Ascending aorta (tissue), 2 donors: ENCODE measurements at places on chromosomes 2 and 18. TPM values are rescaled to one million over a fixed set of nuclear protein-coding genes. Genes with fewer than 3 reads are reported as not detected.

GRCh38 chr2:189654641-189655040 is 6.6 kb upstream of the ASNSD1 start:
- no peak overlapping the region for H3K27ac ChIP-seq
- H3K4me3 ChIP-seq = no peak overlapping the region
- H3K36me3 ChIP-seq = no peaks in the 10 kb centered on the region
- H3K4me1 ChIP-seq = peaks cover 12% of the 10 kb centered on the region
- no peak for DNase-seq
- no peaks in the 10 kb centered on the region for H3K27me3 ChIP-seq

DNA sequence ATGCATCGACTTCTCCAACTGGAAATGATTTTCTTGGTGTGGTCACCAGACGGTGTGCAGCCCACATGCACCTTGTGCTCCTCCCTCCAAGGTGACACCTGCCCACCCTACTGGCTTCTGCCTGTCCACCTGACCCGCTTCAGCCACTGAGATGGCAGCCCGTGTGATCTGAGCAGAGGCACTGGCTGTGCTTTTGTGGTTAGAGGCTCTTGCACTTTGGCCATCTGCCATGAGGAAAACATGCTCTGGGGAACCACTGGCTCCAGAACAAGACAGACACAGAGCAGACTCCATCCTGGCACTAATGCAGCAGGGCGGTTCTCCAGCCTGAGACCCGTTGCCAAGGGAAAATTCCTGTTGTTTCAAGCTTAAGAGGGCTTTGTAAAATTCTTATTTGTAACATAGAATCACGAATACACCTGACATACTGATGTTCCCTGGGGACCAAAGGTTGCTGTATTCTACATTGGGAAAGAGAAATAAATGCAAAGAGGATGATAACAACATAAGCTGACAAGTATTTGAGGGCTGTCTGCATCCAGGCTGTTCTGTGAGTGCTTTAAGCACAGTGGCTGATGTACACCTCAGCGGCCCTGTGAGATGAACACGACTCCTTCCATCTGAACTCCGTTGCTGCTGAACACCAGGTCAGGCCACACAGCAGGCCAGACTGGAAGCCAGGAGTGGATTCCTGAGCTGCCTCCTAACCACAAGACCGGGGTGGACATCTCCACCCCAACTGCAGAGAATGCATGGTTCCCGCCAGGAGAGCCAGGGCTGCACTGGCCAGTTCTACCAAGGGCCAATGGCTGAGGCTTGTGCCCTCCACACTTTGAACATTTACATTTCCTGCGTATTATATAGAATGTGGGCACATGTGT is 820.4 kb downstream of the GALR1 start:
- no peaks in the 10 kb centered on the region for H3K27me3 ChIP-seq
- no peaks in the 10 kb centered on the region for H3K4me1 ChIP-seq

- no peak for DNase-seq
- H3K4me1 ChIP-seq = no peaks in the 10 kb centered on the region
- no peak overlapping the region for H3K4me3 ChIP-seq
- H3K36me3 ChIP-seq = no peaks in the 10 kb centered on the region
- H3K27me3 ChIP-seq = no peaks in the 10 kb centered on the region
Measured at GRCh38 chr2:227507963-227508362, 36.0 kb downstream of the AGFG1 start.

The ATF2 gene
- 84.8 TPM for total RNA-seq
